ENCODE measurements at places on chromosomes 1 and 21. TPM values are rescaled to one million over a fixed set of nuclear protein-coding genes. Genes with fewer than 3 reads are reported as not detected.

GRCh38 chr1:156356875-156357534 is 12.0 kb upstream of the RHBG start:
- no peak for DNase-seq

The FAM110D gene
- 3.8 TPM for total RNA-seq

The PLD5 gene
- 0.12 TPM for total RNA-seq

The OR2G6 gene
- total RNA-seq = not detected

The GON4L gene
- total RNA-seq = 14.9 TPM

The RGS5 gene
- 381 TPM for total RNA-seq

DNA sequence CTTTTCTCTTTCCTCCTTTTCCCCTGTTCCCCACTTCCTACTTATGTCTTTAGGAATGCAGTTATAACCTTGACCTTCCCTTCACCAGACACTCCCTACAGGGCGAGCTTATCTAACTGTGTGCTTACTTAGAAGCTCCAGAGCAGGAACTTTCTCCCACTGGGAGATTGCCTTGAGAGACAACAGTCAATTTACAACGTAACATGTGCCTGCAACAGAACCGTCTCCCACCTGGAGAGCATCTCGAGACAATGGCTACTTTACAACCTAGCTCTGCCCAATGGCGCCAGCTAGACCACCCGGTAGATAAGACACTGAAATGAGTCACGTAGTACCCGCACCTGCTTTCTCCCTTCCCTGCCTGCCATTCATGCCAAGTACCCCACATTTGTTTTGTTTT is 16.7 kb downstream of the HMGN1 start:
- DNase-seq = no peak

GRCh38 chr1:34856697-34857096 is 2.9 kb downstream of the SMIM12 start:
- no peak for DNase-seq

- no peak for DNase-seq
Observed at GRCh38 chr1:199399996-199400724, 627.4 kb upstream of the NR5A2 start.

GRCh38 chr21:33434770-33435360 is 31.7 kb downstream of the IFNGR2 start:
- no peak for DNase-seq

The RAB3B gene
- total RNA-seq = 0.04 TPM

The UBXN10 gene
- total RNA-seq = 7.3 TPM

The ANXA9 gene
- total RNA-seq = 1.6 TPM

The FAM131C gene
- total RNA-seq = 8.7 TPM

DNA sequence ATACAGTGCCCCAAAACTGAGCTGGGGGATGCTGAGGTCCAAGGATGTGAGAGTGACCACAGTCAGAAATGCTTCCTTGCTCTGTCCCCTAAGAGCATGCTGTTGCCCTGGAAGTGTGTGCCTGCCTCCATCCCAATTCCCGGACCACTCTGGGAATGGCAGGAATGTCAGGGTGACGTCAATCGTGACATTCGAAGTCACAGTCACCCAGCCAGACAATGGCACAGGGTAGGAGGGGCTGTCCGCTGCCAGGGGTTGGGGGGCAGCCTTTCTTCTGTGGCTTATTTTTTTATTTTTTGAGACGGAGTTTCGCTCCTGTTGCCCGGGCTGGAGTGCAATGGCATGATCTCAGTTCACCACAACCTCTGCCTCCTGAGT is 22.3 kb downstream of the MEF2D start:
- DNase-seq = no peak

- no peak for DNase-seq
Observed at GRCh38 chr21:35203093-35203977, 154.2 kb upstream of the RUNX1 start.

DNA sequence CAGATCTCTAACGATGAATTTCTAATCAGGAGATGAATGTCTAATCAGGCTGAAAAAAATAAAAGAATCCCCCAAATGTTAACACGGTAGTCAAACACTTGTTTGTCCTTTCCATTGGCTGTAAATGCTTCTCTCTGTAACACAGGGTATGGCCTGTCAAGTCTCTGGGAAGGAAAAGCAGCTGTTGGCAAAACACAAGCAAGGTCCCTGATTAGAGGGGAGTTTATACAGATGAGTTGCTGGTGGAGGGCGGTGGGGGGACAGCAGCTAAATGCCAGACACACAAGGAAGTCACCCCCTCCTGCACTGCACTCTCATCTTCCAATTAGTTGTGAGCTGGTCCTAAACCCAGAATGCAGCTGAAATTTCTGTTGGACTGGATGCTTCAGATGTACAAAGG is 51.0 kb downstream of the PGBD5 start:
- DNase-seq = no peak

The MOV10 gene
- total RNA-seq = 11.4 TPM

GRCh38 chr1:91129458-91129857 is 107.6 kb upstream of the ZNF644 start:
- DNase-seq = no peak

The TNFRSF9 gene
- not detected for total RNA-seq

The GALNT2 gene
- total RNA-seq = 39.5 TPM

DNA sequence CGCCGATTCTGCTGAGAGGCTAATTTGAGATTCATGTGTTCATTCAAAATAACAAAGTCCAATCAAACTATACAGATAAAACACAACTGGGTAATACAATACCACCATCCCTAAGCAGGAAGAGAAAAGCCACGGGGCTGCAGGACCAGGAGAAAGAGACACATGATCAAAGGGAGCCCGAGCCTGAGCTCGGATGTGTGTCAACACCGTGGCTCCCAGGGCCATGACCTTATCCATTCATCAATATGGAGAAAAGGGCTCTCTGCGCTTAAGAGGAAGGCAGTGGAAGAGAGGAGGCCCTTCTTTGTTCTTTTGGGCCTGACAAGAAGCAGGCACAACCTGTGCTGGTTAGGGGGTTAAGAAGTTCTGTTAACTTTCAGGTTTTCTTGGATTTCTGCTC is 56.7 kb downstream of the HUNK start:
- no peak for DNase-seq

- no peak for DNase-seq
Observed at GRCh38 chr1:114369930-114370329, 141.1 kb downstream of the TRIM33 start.

DNA sequence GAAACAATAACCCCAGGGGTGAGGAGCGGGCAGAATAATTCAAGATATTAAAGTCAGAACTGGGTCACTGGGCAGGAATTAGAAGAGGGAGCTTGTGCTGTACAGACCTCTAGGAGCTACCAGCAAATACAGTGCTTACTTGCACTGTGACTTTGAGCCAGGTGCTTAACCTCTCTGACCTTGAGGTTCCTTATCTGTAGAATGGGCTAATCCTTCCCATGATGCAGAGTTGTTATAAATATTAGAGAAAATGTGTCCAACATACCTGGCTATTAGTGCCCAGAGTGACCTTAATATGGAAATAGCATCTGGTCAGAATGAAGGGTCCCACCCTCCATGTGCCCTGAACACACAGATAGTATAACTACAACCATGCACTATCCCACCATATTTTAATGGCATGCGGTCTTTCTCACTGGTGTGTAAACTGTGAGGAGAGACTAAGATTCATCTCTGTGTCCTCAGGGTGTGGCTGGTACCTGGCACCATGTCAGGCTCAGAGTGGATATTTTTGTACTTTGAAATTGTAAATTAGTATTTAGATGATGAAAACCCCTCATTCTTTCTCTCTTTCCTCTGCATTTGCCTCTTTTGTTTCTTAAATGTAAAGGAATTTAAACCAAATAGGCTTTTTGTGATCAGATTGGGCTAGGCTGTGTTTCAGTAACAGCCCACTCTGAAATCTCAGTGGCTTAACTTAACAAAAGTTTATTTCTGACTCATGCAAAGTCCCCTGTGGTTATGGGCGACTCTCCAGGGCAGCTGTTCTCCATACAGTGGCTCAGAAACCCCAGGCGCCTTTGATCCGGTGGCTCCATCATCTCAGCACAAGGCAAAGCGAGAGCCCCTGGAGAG is 60.0 kb upstream of the ROR1 start:
- peak; percentile 49 for DNase-seq

- DNase-seq = no peak
Observed at GRCh38 chr1:6688001-6688400, 13.6 kb downstream of the DNAJC11 start.

- DNase-seq = no peak
Observed at GRCh38 chr21:33994373-33994772, 78.8 kb upstream of the ATP5PO start.

DNA sequence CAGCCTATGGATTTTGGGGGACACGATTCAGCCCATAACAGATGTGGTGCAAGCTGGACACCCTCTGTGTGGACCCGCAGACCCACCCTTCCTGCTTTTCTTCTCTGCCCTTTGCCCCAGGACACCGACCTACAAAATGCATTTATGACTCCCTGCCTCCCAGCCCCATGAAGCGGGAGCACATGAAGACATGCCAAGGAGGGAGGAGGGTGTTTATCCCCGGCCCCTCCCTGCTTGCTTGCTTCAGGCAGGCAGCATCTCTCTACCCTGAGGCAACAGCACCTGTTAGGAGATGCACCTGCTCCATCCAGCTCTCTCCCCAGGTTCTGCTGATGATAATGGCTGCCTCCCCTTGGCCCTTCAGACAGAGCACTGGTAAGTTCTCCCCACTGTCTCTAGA is 187.5 kb downstream of the PSMG1 start:
- DNase-seq = no peak

GRCh38 chr1:164256456-164256855 is 302.5 kb upstream of the PBX1 start:
- no peak for DNase-seq

- peak; percentile 77 for DNase-seq
Observed at GRCh38 chr1:41109310-41110197, 88.0 kb upstream of the SLFNL1 start.

DNA sequence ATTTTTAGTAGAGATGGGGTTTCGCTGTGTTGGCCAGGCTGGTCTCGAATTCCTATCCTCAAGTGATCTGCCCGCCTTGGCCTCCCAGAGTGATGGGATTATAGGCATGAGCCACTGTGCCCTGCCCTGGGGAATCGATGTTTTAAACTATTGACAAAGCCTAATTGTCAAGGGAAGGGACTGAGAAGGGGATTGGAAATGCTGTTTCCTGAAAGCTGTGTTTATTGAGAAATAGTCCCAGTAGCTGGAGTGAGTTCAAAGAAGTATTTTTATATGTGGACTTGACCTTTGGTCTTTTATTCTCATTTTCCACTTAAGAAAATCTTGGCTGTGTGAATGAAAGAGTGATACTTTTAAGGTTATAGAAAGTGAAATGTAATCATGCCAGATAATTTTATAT is 47.5 kb downstream of the KIF1B start:
- no peak for DNase-seq

- no peak for DNase-seq
Observed at GRCh38 chr1:202029171-202029665, 18.8 kb downstream of the ELF3 start.

GRCh38 chr1:203672346-203672745 is 45.7 kb downstream of the ATP2B4 start:
- DNase-seq = no peak

The SAMD11 gene
- 6.4 TPM for total RNA-seq

The MTARC1 gene
- total RNA-seq = 6.1 TPM

The AIRE gene
- not detected for total RNA-seq

Data from right atrium auricular region (tissue), 2 donors.